Hypothalamus (tissue), 51 donors: ENCODE measurements at places on chromosomes 16 and 17.

DNA sequence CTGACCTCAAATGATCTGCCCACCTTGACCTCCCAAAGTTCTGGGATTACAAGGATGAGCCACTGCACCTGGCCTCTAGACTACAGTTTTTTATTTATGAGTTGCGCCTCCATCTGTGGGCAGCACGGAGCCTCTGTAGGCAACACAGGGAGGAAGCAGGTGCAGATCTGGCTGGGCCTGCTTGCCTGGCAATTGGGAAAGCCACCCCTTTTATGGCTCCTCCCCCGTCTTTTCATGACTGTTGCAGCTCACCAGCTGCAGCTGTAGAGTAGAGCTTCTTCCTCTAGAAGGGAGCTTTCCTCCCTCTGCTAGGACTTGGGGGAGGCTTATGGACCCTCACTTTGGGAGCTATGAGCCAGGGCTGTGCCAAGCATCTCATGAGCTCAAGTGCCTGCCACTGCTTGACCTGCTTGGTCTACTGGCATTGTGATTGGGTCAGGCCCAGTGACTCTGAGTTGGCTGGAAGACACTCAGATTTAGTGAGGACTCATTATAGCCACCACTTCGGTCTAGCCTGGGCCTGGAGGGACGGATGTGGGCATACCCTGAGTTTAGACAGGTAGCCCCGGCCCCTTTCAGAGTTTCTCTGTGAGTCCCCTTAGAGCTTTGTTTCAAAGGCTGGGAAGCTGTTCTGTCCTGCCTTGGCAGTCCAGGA, 6.9 kb upstream of the SLC7A6 start:
- DNase-seq = peak; percentile 4

- DNase-seq = no peak
Observed at GRCh38 chr17:74288785-74289184, 14.8 kb downstream of the DNAI2 start.

GRCh38 chr17:50575581-50576210, 15.2 kb downstream of the CACNA1G start:
- DNase-seq = no peak

- peak; percentile 42 for DNase-seq
Observed at GRCh38 chr17:19724501-19725420, 8.4 kb upstream of the SLC47A2 start.

DNA sequence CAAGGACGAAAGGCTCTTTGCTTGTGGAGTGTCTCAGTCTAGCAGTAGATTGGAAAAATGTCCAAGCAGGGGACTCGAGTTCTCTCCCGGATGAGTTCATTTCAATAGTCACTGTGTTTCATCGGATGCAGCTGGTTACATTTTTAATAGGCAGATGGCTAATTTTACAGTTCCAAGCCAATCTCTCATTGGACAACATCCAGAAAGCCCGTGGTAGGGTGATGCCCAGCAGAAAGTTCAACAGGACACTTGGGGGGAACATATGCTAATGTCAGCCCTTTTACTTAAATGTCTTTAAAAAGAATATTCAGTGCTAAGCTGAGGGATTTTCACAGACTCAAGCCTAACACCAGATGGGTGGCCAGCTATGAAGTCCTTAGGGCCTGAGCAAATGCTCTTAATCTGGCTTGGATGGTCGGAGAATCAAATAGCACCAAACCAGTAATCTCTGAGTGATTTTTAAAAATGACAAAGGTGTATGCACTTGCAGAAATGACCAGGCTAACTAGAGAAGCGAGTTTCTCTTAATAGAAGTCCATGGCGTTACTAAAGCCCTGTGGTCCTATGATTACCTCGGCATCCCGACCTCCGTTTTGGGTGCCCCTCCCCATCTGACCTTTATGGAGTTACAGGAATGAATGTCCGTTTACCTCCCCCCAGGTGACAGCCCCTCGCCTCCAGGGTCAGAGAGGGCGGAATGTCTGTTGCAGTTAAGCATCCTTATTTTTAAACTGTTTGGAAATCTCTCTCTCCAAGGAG, 289.2 kb upstream of the SALL1 start:
- DNase-seq = peak; percentile 28

DNA sequence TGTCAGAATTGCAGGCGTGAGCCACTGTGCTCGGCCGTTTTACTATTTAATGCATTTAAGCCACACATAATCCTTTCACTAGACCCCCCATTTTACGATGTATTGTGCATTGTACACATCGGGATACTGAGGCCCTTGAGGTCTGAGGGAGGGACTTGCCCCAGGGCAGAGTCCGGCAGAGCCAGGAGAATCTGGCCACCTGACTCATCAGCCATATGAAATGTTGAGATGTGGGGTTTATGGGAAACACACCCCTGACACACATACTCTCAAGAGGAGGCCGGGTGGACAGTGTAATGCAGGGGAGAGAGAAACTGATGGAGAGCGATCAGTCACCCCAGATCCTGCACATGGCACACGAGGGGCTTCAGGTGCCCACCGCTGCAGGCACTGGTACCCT, 196.6 kb downstream of the ZNF423 start:
- no peak for DNase-seq

GRCh38 chr16:89334461-89334860, 117.0 kb downstream of the ZNF778 start:
- no peak for DNase-seq
